GM12865 (cell line): ENCODE measurements at places on chromosomes 12 and 14.
A peak's percentile ranks its signal among the peaks of the same experiment; 100 is the strongest.

- DNase-seq = no peak
Measured at GRCh38 chr12:26661399-26661798, 171.6 kb downstream of the ITPR2 start.

DNA sequence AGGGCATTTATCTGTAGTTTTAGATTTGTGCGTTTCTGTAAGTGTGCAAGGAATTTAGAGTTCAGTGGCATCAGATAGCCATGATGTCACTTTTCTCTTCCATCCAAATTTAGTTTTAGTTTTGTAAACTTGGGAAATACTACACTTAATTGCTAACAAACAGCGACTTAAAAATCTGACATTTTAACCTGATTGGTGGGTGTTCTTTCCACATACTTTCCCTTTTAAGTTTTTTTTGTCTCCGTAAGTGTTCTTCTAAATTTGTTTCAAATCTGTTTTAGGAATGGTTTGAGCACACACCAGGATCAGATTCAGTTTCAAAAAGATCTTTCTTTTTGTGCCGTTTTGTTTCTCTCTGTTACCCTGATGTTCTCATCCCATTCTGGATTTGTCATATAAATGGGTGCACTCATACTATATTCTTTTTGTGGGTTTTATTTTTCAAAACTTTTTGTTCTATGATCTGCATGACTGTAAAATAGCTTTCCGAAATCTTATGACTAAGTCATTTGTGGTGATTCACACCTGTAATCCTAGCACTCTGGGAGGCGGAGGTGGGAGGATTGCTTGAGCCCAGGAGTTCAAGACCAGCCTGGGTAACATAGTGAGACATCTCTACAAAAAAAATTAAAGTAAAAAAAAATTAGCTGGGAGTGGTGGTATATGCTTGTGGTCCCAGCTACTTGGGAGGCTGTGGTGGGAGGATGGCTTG is 58.9 kb downstream of the FBXO34 start:
- no peak for DNase-seq

GRCh38 chr12:31524791-31525495 is 66.0 kb downstream of the DENND5B start:
- DNase-seq = peak; percentile 78

- DNase-seq = no peak
Measured at GRCh38 chr12:53997204-53998109, 2.5 kb upstream of the HOXC9 start.

- no peak for DNase-seq
Measured at GRCh38 chr12:97435153-97435552, 27.5 kb upstream of the RMST start.

- peak; percentile 53 for DNase-seq
Measured at GRCh38 chr14:45810152-45810872, 557.3 kb upstream of the MIS18BP1 start.
